ENCODE measurements at places on chromosomes 1 and 21. TPM values are rescaled to one million over a fixed set of nuclear protein-coding genes. Genes with fewer than 3 reads are reported as not detected.

Gene NCMAP
- total RNA-seq: not detected

Gene KRTAP19-8
- total RNA-seq: not detected

Gene PRR9
- not detected for total RNA-seq

Gene OR2G2
- not detected for total RNA-seq

DNA sequence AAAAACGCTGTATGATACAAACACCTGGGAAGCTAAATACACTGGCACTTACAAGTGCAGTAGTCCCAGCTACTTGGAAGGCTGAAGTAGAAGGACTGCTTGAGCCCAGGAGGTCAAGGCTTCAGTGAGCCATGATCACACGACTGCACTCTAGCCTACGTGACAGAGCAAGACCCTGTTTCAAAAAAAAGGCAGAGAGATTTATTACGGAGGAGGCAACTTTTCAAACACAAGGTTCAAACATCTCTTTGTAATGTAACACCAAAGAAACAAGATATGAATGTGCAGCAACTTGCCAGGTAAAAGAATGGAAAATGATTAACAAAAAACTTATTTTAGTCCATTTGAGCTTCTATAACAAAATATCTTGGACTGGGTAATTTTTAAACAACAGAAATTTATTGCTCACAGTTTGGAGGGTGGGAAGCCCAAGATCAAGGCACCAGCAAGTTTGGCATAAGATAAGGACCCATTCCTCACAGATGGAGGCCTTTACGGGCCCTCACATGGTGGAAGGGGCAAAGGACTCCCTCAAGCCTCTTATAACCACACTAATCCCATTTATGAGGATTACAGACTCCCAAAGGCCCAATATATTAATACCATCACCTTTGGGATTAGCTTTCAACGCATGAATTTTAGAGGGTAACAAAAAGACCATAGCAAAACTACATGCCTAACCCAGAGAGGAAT lies 73.3 kb downstream of the EVI5 start:
- H3K4me1 ChIP-seq: no peaks in the 10 kb centered on the region
- no peak overlapping the region for H3K4me3 ChIP-seq
- H3K27ac ChIP-seq: no peak overlapping the region
- peaks cover 40% of the 10 kb centered on the region for H3K27me3 ChIP-seq

DNA sequence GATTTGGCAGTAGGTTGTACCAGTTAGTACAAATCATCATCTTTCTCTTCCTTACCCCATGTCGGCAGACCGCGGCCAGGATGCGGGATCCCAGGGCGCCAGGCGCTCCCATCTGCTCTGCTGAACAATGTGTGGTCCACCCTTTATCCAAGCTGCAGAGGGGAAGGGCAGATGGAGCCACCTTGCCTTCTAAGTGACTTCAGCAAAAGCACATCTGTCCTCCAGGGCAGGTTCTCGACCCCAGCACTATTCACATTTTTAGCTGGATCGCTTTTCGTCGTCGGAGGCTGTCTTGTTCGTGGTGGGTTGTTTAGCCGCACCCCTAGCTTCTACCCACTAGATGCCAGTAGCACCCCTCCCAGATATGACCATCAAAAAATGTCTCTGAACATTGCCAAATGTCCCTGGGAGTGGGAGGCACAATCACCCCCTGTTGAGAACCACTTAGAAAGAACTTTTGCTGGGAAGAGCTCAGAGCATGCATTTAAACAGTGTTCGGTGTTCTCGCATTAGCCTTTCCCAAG lies 58.1 kb upstream of the SIM2 start:
- no peak for DNase-seq
- H3K27ac ChIP-seq: no peak overlapping the region
- no peaks in the 10 kb centered on the region for H3K36me3 ChIP-seq
- H3K4me3 ChIP-seq: no peak overlapping the region
- peaks cover 6% of the 10 kb centered on the region for H3K27me3 ChIP-seq
- peaks cover 9% of the 10 kb centered on the region for H3K4me1 ChIP-seq

GRCh38 chr1:101205457-101205856 lies 31.4 kb upstream of the S1PR1 start:
- H3K27me3 ChIP-seq: no peaks in the 10 kb centered on the region
- DNase-seq: no peak
- H3K4me1 ChIP-seq: peaks cover 36% of the 10 kb centered on the region
- H3K27ac ChIP-seq: no peak overlapping the region
- no peak overlapping the region for H3K4me3 ChIP-seq
- H3K36me3 ChIP-seq: peaks cover 7% of the 10 kb centered on the region

DNA sequence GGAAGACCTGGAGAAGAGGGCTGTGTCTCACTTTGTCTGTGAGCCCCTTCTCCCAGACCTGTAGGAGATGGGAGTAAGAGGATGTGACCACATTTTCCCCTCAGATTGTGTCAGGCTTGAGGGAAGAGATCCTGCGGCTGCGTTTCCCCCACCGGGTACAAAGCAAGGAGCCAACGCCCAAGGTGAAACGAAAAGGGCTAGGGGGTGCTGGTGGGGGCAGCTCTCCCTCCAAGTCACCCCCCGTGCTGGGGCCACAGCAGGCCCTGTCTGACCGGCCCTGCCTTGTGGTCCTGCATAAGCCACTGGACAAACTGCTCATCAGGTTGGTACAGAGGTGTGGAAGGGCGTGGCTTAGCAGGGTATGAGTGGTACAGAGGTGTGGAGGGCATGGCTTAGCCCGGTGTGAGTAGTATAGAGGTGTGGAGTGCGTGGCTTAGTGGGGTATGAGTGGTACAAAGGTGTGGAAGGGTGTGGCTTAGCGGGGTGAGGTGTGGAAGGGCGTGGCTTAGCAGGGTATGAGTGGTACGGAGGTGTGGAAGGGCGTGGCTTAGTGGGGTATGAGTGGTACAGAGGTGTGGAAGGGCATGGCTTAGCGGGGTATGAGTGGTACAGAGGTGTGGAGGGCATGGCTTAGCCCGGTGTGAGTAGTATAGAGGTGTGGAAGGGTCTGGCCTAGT lies 30.6 kb downstream of the HYI start:
- H3K36me3 ChIP-seq: peaks cover 58% of the 10 kb centered on the region
- H3K27ac ChIP-seq: no peak overlapping the region
- no peak overlapping the region for H3K4me3 ChIP-seq
- no peak for DNase-seq
- peaks cover 2% of the 10 kb centered on the region for H3K4me1 ChIP-seq

GRCh38 chr1:157585984-157586383 lies 11.9 kb downstream of the FCRL4 start:
- no peaks in the 10 kb centered on the region for H3K36me3 ChIP-seq
- H3K4me3 ChIP-seq: no peak overlapping the region
- peaks cover 2% of the 10 kb centered on the region for H3K27me3 ChIP-seq
- no peak overlapping the region for H3K27ac ChIP-seq
- H3K4me1 ChIP-seq: no peaks in the 10 kb centered on the region

- no peak overlapping the region for H3K4me3 ChIP-seq
- no peaks in the 10 kb centered on the region for H3K4me1 ChIP-seq
- H3K27ac ChIP-seq: no peak overlapping the region
- H3K27me3 ChIP-seq: peaks cover 7% of the 10 kb centered on the region
- no peaks in the 10 kb centered on the region for H3K36me3 ChIP-seq
Measured at GRCh38 chr1:222098404-222098803, 356.5 kb upstream of the DUSP10 start.
